Activated CD4-positive, alpha-beta T cell treated with anti-CD3 and anti-CD28 coated beads for 4 hours (primary cell): ENCODE measurements at places on chromosomes 13 and 19.

GRCh38 chr13:49052813-49053212 is 77.1 kb downstream of the FNDC3A start:
- DNase-seq = no peak

DNA sequence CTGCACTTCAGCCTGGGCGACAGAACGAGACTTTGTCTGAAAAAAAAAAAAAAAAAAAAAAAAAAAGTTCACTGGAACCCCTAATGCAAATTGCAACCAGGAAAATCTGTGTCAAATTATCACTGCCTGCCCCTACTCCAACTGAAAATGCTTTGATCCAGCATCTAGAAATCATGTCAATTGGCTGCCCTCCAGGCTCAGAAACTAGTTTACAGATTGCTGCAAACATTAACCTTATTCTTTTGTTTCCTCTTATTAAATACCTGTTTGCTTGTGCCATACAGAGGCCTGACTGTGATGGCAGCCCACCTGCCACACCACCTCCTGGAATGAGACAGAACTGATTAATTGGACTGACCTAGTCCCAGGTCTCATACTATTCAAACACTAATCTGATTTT is 18.6 kb upstream of the AKT2 start:
- no peak for DNase-seq

GRCh38 chr13:41313117-41313516 is 2.0 kb downstream of the NAA16 start:
- no peak for DNase-seq

DNA sequence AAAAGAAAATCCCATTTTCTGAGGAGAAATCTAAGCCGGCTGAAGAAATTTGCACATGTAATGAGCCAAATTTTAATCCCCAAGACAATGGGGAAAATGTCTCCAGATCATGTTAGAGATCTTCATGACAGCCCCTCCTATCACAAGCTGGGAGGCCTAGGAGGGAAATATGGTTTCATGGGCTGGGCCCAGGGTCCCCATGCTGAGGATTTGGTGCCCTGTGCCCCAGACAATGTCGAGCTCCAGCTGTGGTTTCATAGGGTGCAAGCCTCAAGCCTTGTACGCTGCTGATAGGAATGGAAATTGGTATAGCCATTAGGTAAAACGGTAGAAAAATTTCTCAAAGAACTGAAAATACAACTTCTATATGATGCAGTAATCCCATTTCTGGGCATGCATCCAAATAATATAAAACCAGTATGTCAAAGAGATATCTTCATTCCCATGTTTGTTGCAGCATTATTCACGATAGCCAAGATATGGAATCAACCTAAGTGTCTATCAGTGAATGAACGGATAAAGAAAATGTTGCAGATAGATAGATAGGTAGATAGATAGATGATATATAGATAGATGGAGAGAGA is 19.3 kb upstream of the FREM2 start:
- DNase-seq = no peak

- no peak for DNase-seq
Measured at GRCh38 chr19:3149526-3150505, 14.0 kb downstream of the GNA15 start.

DNA sequence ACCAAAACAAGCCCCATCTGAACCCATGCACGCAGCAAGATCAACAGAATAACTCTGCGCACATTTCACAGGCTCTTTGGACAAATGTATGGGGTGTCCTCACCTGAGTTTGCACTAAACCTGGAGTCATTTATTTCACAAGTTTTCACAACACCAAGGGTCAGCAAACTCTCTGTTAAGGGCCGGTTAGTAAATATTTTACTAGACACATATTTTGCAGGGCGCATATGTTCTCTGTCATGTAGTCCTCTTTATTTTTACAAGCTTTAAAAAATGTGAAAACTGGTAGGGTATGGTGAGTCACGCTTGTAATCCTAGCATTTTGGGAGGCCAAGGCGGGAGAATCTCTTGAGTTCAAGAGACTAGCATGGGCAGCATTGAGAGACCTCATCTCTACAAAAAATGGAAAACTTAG is 45.5 kb upstream of the DPRX start:
- no peak for DNase-seq

DNA sequence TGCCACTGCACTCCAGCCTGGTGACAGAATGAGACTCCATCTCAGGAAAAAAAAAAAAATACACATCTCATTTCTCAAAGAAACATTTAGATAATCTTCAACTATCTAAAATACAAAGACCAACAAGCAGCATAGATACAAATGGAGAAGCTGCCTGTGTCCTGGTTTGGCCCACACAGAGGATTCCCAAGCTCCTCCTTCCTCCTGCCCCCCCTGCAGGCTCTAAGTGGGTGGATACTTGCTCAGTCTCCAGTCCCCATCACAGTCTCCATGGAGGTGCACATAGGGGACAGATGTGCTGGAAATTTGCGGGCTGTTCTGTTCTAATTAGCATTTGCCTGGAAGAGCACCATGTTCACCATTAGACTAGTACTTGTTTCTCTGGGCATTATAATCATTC is 59.9 kb downstream of the ABCC4 start:
- no peak for DNase-seq

GRCh38 chr19:47374876-47375693 is 26.0 kb downstream of the DHX34 start:
- DNase-seq = no peak

GRCh38 chr19:49808711-49809159 is 4.4 kb downstream of the FUZ start:
- peak; percentile 88 for DNase-seq

- no peak for DNase-seq
Measured at GRCh38 chr19:2054763-2055162, 3.7 kb upstream of the MKNK2 start.

GRCh38 chr13:113106711-113107351 is 1.2 kb downstream of the F7 start:
- no peak for DNase-seq

GRCh38 chr13:113533161-113533840 is 42.8 kb upstream of the DCUN1D2 start:
- no peak for DNase-seq

DNA sequence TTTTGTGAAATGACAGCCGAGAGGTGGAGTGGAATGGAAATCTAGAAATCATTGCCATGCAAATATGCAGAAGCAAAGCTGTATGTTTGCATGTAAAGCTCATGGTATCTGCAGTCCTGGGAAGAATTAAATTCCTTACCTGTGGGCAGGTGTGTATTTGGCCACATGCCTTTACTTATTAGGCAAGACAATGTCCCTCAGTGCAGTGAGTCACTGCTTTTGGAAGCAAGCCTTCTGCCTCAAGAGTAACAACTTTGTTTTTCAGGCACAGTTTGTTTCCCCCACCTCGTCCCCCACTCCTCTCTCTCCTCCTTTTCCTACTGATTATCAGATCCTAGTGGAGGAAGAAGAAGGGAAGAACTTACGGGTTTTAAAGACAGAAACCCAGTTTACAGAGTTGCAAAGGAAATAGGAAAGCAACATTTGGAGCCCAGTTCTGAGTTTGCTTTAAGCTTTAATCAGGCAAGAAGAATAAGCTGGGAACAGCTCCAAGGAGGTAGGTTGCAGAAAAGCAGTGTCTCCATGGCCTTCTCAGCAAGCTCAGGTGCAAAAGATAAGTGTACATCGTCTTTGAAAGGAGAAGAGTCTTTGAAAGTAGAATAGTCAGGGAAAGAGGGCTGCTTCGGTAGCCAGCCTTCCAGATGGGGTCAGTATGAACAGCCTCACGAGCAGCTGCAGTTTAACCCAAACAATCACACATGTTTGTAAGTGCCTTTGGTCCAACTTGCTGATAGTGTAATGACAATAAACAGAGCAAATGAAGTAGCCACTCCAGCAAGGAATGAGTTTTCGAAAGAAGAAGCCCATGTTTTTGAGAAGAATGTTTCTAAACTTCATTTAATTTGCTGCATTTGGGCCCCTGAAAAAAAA is 190.1 kb downstream of the KLF5 start:
- no peak for DNase-seq

DNA sequence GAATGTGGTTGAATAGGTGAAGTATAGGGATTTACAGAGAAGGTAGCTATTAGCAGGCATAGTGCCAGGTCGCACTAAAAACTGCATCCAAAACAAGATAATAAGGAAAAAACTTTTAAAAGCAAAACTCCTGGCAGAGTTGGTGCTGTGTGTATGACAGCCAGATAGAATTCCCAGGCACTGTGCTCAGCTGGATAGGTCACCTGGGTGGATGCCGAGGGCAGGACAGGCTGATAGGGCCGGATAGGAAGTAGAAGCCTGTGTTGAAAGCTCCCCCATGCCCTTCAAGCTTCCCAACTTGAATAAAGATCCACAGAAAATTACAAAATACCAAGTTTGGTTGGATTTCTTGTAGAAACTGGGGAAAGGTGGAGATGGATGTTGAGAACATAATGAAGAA is 48.9 kb upstream of the TDRD3 start:
- DNase-seq = no peak

DNA sequence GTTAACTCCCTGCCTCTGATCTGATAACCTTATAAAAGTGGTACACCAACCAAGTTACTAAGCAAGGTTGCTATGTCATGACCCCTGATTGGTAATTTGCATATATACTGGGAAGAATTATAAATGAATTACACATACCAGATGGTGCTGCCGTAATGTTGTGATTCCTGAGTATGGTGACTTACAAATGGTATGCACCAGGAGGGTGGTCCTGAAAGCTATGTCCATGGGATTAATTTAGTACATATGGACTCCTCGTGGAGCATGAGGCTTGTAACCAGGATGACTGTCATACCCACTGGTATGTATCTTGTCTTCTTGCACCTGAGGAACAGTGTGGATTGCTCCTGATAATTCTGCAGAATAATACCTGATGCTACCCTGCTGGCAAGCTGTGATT is 240.6 kb downstream of the GPC6 start:
- DNase-seq = no peak

- DNase-seq = no peak
Measured at GRCh38 chr13:112469071-112469745, 93.1 kb downstream of the SPACA7 start.

DNA sequence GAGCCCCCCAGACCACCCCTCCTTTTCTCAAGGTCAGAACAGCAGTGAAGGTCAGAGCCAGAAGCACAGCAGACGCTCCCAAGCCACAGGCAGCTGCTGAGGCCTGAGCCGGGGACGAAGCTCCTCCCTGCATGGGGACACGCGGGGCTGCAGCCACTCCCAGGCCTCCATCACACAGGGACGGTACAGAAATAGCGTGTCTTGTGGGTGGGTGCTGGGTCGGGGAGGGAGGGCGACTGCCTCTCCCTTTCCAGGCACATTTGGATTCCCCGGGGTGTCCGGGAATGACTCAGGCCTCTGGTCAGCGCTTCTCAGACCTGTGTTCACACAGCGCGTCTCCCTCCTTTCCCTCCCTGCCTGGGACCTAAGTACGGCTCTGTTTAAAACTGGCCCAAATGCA is 33.2 kb downstream of the RASA3 start:
- DNase-seq = no peak

- no peak for DNase-seq
Measured at GRCh38 chr19:2663920-2664571, 38.4 kb downstream of the GNG7 start.

GRCh38 chr13:74444161-74444571 is 310.0 kb upstream of the KLF12 start:
- DNase-seq = no peak

- DNase-seq = no peak
Measured at GRCh38 chr13:97912139-97912535, 41.3 kb upstream of the IPO5 start.

DNA sequence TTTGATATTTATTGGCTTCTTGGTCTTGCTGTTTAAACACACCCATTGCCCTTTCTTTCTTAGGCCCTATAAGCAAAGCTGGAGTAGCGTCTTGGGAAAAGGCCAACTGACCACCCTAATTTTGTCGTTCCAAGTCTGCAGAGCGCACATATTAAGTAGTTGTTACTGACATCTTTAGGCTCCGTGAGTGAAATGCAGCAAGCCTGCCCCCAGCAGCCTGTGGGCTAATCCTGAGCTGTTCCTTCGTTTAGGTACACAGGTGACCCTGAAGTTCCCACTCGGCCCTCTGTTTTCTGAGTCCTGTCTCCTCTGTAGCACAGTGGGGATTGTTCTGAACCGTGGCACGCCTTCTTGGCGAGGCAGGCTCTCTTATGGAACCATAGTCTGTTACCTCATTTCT is 170.5 kb downstream of the STK24 start:
- DNase-seq = no peak
